ENCODE measurements at places on chromosomes 4 and X. TPM values are rescaled to one million over a fixed set of nuclear protein-coding genes. Genes with fewer than 3 reads are reported as not detected.

DNA sequence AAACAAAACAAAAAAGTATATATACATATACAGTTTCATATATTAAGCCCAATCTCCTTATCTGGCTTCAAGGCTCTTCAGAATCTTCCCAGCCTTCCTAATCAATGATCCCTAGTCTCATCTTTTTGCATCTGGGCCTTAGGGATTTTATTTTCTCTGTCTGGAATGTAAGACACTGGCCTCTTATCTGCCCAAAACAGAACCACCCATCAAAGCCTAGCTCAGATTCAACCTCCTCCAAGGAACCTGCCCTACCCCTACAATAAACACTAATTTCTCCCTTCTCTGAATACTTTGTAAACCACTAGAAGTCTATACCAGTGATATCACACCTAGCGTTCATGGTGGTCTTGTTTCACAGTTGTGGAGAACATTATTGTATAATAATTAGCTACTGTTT, 23.2 kb upstream of the GAB1 start:
- no peaks in the 10 kb centered on the region for H3K36me3 ChIP-seq
- H3K27ac ChIP-seq: no peak overlapping the region
- no peaks in the 10 kb centered on the region for H3K4me1 ChIP-seq
- no peak for DNase-seq

DNA sequence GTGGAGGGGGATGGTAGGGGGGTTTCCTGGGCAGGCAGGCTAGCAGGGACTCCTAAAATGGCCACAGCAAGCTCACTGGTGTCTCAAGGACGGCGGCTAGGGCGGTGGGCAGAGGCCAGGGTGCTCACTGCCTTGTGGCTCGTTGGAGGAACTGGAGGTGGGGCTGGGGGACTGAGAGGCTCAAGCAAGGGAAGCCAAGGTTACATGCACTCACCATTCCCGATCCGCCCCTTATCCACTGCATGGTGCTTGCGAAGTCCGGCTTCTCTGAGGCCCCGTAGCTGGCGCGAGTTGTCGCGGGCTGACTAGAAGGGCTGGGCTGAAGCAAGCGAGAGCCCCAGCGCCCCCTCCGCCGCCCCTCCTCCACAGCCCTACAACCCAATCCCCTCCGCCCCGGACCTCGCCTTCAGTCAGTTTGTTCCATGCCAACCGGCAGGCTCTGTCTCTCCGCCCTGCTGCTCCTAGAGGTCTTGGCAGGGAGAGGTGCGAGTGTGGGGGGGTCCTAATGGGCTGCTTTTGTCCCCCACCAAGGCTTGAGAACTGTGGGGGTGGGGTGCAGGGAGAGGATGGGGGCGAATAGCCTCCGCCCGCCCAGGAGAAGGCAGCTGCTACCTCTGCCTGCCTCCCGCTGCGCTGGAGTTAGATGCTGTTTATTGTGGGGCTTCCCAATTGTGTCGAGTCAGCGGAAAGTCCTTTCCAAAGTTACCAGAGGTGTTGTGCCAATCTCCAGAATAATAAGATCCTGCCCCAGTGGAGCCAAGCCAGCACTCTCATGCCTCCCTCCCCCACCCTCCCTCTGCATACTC, at the start of gene ARHGEF9:
Gene ARHGEF9 (minus strand): TSS at position 313 of the 806 bp plus-strand sequence. CDS start 69 bp downstream, at position 244.
- no peak within 1 kb of the TSS for H3K27ac ChIP-seq
- H3K4me3 ChIP-seq: peak within 1 kb of the TSS; percentile 67
- no peaks in the 10 kb centered on the region for H3K4me1 ChIP-seq
- no peak for DNase-seq
- H3K27me3 ChIP-seq: no peaks in the 10 kb centered on the region
- H3K36me3 ChIP-seq: no peaks in the 10 kb centered on the region

GRCh38 chr4:129362691-129363274, 266.8 kb downstream of the C4orf33 start:
- H3K4me1 ChIP-seq: no peaks in the 10 kb centered on the region
- H3K4me3 ChIP-seq: no peak overlapping the region
- H3K36me3 ChIP-seq: no peaks in the 10 kb centered on the region
- no peak for DNase-seq
- H3K27ac ChIP-seq: no peak overlapping the region

- no peaks in the 10 kb centered on the region for H3K4me1 ChIP-seq
- H3K4me3 ChIP-seq: no peak overlapping the region
- no peak overlapping the region for H3K27ac ChIP-seq
- peak; percentile 69 for DNase-seq
Observed at GRCh38 chr4:27010334-27010940, 149.8 kb downstream of the STIM2 start.

GRCh38 chrX:10288373-10288975, 131.7 kb downstream of the CLCN4 start:
- no peaks in the 10 kb centered on the region for H3K27me3 ChIP-seq
- no peaks in the 10 kb centered on the region for H3K4me1 ChIP-seq
- no peak overlapping the region for H3K27ac ChIP-seq
- DNase-seq: no peak
- H3K4me3 ChIP-seq: no peak overlapping the region

GRCh38 chr4:147246096-147246495, 234.8 kb upstream of the EDNRA start:
- H3K36me3 ChIP-seq: no peaks in the 10 kb centered on the region
- H3K27me3 ChIP-seq: no peaks in the 10 kb centered on the region
- H3K4me1 ChIP-seq: no peaks in the 10 kb centered on the region

GRCh38 chr4:158540125-158540907, 18.6 kb downstream of the RXFP1 start:
- H3K36me3 ChIP-seq: no peaks in the 10 kb centered on the region
- no peak overlapping the region for H3K27ac ChIP-seq
- no peak overlapping the region for H3K4me3 ChIP-seq
- H3K4me1 ChIP-seq: no peaks in the 10 kb centered on the region
- DNase-seq: no peak

The TBC1D19 gene
- total RNA-seq: 18.1 TPM

The GUCY1A1 gene
- 37.1 TPM for total RNA-seq

The CACNA1F gene
- total RNA-seq: not detected
